ENCODE measurements at places on chromosomes 3 and 15. TPM values are rescaled to one million over a fixed set of nuclear protein-coding genes. Genes with fewer than 3 reads are reported as not detected.

- no peak for DNase-seq
These were observed 690.2 kb upstream of the DPPA4 start for GRCh38 chr3:110027446-110028080.

DNA sequence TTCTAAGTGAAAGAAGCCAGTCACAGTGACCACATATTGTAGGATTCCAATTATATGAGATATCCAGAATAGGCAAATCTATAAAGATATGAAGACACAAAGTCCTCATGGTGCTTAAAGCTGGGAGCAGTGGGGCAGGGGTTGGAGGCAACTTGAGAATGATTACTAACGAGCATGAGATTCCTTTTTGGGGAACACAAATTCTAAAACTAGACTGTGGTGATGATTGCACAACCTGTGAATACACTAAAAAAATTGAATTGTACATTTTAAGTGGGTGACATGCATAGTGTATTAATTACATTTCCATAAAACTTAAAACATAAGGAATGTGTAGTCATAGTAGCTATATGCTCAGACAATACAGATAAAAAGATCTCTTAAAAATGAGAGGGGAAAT, 103.2 kb downstream of the DPH6 start:
- DNase-seq: no peak

DNA sequence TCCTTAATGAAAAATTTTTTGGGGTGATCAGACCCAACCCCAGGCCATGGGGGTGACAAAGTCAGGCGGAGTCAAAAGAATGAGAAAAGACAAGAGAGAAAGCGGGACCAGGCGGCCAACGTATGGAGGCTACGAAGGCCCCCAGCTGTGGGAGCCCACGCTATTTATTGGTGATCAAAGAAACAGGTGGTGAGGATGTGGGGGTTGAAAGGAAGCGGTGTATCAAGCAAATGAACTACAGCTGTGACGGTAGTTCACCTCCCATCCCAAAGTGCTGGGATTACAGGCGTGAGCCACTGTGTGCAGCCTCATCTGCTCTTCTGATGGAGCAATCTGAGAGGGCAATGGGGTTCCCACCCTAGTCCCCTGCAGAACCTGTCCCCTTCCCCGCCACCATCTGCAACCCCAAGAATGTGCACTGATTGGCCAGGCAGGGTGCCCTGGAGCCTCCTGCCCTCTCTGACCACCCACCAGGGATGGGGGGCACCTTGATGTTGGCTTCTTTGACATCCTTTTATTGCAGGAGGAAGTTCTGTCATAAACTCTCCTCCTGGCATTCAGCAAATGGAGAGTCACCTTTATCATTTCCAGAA, 1.1 kb upstream of the CHRNA3 start:
- DNase-seq: no peak

DNA sequence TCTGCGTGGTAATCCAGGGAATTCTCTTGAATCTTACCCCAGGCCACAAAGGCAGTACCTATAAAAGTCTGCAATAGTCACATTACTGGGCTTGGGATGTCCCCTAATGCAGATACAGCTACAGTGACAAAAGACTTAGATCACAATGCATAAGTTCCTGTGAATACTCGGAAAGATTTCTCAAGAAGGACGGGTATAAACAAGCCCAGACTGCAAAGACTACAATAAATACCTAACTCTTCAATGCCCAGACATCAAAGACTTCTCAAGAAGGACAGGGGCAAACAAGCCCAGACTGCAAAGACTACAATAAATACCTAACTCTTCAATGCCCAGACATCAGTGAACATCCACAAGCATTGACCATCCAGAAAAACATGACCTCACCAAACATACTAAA, 50.9 kb downstream of the NUDT16 start:
- DNase-seq: no peak

DNA sequence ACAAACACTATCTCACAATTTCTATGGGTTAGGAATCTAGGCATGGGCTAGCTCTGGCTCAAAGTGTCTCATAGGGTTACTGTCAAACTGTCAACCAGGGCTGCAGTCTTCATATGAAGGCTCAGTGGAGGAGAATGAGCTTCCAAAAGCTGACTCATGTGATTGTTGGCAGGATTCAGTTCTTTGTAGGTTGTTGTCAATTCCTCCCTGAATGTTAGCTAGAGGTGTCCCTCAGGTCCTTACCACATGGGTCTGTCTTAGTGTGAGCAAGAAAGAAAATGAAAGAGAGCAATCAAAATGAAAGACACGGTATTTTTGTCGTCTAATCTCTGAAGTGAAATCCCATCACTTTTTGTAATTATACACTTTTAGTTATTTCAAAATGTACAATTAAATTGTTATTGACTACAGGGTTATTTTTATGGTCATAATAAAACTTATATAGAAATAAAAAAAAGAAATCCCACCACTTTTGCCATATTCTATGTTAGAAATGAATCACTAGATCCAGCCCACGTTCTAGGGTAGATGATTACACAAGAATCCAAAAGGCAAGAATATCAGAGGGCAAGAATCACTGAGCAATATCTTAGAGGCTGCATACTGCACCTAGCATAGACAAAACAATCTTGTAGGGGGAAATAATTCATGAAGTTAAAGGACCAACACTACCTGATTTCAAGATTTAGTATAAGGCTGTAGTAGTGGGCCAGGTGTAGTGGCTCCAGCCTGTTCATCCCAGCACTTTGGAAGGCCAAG, 8.4 kb downstream of the ACSBG1 start:
- DNase-seq: no peak

DNA sequence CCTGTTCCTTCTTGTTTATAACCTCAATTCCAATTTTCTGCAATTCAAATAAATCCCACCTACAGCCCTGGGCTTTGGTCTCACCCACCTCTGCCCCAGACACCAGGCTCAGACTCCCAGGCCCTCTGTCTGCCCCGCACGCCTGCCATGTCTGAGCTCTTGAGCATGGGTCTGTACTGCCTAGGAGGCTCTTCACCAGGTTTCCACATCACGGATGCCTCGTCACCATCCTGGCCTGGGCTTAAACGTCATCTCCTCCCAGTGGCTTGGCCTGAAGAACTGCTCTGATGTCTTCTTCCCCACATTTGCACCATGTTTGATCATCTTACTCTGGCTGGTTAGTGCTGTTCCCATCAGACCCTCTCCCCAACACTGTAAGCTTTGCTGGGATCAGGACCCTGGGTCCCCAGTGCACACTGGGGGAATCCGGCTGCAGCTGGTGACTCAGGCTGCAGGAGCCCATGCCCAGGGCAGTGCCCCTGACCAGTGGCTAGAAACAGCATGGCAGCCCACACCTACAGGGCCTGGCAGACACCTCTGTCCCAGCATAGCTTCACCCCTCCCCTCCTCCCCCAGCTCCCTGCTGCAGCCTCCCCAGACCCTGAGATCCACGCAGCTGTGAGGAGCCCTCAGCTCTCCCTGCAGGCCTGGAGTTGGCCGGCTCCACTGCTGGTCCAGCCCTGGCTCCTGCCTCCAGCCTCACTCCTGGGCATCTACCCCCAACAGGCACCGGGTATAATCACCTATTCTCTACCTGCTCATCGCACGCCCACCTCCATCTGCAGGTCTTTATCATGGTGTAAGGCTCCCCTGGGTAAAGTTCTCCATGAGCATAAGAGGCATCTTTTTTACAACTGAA, 162.8 kb upstream of the NSMCE3 start:
- DNase-seq: no peak

DNA sequence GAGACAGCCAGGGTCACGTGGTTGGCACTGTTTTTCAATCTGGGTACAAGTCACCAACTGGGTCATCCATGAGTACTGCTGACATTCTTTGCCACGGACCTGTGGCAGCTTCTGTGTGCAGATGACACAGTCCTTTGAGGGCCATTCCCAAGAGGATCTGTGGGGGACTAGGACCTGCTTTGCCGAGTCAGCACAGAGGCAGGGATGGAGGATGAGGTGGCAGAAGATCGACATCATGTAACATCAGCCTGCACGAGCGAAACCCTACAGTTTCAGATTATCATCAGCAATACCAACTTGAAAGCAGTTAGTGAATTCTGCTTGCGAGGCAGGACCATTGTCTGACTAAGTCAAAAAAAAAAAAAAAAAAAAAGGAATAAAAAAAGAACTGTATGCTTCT, 227.7 kb downstream of the FOXP1 start:
- DNase-seq: no peak

DNA sequence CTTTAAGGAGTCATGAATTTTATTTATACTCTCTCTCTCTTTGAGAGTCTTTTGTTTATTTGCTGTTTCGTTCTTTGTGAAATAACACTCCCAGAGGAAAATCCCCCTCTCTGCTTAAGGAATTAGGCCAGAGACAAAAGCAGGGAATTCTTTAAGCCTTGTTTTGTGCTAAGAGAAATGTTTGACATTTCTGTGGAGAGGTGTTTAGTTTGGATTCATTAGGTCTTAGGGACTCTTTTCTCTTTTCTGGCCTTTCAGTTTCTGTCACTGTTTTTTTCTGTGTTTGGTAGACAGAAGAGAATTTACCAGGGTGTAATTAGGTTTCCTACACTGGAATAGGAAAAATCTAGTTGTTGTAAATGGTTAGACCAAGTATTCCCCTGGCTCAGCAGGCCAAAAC, 241.8 kb upstream of the NR2F2 start:
- no peak for DNase-seq

DNA sequence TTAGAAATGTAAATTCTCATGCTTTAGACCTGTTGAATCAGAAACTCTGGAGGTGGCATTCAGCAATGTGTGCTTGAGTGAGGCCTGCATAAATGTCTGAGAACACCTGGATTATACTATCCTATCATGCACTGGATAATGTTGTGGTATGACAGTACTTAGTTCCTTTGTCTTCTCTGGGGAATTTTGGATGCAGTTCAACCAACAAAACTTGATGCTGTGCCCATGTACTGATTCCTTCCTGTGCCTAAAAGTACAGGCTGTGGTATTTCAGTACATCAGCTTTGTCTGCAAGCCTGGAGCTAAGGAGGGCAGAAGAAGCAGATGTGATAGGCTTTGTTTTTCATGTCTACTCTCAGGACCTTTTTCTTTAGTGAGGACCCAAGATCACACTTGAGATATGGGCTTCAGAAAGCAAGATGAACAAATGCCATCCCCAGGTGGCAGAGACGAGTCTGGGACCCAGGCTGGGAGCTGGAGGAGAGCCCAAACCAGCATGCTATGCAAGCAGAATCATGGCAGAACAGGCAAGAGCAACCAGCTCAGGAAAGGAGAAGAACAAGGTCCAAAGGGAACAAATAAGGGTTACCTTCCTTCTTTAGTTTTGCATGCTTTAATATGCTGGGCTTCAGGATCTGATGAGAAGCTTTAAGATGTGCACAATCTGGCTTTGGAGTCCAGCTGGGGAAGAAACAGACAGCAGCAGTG, 124.7 kb downstream of the MYRIP start:
- no peak for DNase-seq

GRCh38 chr3:68288085-68288484, 633.7 kb upstream of the SUCLG2 start:
- no peak for DNase-seq

GRCh38 chr3:123789760-123790159, 94.4 kb downstream of the MYLK start:
- no peak for DNase-seq

DNA sequence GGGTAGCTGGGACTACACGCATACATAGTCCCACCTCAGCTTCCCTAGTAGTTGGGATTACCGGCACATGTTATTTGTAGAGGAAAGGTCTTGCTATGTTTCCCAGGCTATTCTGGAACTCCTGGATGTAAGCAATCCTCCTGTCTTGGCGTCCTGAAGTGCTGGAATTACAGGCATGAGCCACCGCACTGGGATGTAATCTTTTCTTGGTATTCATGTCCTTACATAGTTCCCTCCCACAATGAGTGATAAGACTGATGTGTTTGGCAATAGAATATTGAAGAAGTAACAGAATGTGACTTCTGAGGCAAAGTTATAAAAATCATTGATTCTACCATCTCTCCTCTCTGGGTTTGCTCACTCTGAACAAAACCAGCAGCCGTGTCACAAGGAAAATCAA, 22.7 kb upstream of the ALCAM start:
- no peak for DNase-seq

GRCh38 chr3:42688016-42688415, 2.7 kb downstream of the KLHL40 start:
- no peak for DNase-seq

DNA sequence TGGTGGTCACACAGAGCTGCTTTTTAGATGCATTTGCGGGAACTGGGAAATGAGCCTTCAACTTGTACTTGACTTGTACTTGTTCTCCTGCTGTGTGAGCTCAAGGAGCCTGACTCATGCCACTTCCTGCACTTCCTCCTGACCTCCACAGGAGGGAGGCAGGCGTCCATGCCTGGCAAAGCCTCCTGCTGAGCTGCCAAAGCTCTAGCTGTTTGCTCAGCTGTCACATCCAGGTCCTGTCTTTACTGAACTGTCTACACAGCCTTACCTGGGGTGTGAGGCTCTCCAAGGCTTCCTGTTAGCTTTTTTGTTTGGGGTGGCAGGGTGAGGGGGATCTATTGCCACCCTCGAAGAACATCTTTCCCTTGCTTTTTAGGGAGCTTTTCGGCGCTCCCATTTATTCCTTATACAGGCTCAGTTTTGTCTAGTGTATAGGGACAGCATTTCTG, 6.4 kb downstream of the THPO start:
- peak; percentile 46 for DNase-seq

- no peak for DNase-seq
These were observed 28.2 kb upstream of the DET1 start for GRCh38 chr15:88574655-88575054.

DNA sequence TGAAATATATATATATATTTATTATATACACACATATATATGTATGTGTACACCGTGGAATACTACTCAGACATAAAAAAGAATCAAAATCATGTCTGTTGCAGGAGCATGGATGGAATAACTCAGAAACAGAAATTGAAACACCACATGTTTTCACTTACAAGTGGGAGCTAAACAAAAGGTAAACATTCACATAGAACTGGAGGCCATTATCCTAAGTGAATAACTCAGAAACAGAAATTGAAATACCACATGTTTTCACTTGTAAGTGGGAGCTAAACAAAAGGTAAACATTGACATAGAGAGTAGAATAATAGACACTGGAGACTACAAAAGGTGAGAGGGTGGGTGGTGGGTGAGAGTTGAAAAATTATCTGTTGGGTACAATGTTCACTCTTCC, 171.5 kb upstream of the GOLIM4 start:
- DNase-seq: no peak

DNA sequence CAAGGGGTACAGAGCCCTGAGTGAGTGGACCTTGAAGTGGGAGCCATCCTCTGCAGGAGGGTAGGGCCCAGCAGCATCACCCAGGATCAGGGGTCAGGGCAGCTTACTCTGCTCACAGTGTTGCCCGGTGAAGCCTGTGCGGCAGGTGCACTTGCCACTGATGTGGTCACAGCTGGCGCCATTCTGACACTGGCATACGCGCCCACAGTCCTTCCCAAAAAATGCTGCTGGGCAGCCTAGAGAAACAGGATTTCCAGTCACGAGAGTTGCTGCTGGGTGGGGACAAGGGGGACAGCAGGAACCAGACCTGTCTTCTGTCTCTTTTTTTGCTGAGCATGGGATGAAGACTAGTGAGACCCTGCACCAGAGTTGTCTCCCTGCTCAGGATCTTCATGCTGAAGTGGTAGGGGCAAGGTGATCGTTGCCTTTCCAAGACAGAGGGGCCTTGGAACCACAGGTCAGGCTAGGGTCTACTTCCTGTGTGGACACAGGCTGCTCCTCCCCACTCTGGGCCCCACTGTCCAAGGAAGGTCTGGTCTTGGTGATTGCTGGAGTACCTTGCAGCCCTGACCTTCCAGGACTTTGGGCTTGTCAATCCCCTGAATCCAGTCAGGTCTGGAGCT, 46.9 kb downstream of the RAB11A start:
- no peak for DNase-seq

GABRA5 gene
- 0.85 TPM for total RNA-seq

TLR9 gene
- 0.11 TPM for total RNA-seq

CCDC66 gene
- 91.0 TPM for total RNA-seq

ATP13A5 gene
- total RNA-seq: not detected
